ENCODE measurements at places on chromosomes 3 and 15.

GRCh38 chr3:45992133-45992729, 3.4 kb downstream of the FYCO1 start:
- no peak for DNase-seq

- DNase-seq = no peak
These were observed at the start of gene CLSTN2 for GRCh38 chr3:139935016-139935865. Gene CLSTN2 (plus strand): TSS chr3:139935185.

DNA sequence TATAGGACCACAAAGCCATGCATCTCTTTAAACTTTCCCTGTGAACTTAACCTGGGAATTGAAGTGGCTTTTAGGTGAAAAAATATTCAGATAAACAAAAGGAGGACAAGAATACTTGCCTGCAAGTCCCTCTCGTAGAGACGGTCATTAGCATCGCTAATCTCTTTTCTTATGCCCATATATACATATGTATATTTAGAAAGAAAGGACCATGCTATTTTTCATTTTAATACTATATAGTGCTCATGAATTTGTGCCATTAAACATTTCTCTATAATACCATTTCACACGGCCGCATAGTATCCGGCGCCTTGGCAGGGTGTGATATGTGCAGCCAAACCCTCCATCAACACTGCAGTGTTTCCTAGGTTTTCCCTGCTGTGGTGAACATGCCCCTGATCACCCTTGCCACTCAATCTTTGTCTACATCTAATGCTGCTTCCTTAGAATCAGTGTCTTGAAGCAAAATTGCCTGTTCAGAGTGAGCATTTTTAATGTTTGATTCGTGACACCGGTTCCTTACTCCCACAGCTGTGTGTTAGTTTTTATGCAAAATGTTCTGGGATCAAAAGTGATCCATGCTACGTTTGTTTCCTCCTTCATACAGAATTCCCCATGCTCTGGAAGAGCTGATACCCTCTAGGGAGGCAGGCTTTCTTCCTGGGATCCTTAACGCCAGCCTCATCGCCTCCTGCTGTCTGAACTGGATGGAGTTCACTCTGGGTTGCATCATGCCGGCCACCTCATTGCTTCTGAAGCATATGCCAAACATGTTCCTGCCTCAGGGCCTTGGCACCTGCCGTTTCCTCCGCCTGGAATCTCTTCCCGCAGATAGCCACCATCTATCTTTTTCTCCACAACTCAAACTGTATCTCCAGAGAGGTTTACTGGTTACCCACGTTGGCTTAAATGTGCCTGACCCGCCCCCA, 118.1 kb downstream of the FBLN2 start:
- DNase-seq = no peak

DNA sequence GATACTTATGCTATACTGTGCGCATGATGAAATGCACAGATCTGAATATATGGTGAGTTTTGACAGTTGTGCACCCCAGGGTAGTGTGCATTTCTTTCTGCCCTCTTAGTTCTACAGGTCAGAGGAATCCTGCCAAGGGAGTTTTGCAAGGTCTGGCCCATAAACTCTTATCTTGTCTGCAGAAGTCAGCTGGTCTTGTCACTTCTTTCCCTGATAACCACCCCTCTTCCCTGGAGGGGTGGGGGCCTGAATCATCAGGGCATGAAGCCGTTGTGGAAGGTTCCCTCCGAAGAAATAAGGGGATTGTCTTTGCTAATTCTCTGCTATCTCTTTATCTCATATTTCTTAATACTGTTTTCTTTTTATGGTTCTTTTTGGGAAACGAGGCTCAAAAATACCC, 30.4 kb downstream of the TRIM71 start:
- no peak for DNase-seq
